ENCODE measurements at places on chromosomes 13 and 19. TPM values are rescaled to one million over a fixed set of nuclear protein-coding genes. Genes with fewer than 3 reads are reported as not detected.
A peak's percentile ranks its signal among the peaks of the same experiment; 100 is the strongest.

DNA sequence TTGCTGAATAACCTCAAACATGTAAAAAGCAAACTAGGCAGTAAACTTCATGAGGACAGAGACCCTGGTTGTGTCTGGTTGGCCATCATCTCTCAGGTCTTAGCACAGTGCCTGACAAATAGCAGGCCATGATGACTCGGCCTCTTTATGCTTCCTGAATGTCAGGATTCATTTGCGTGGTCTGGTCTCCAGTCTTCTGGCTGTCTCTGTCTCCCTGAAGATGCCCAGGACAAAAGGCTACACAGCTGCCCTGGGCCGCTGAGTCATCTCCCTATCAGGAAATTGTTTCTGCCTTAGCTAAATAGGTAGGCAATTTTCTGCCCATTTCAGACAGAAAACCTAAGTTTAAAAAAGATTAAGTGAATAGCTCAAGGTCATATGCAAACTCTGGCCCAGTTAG, 84.1 kb upstream of the FNDC3A start:
- DNase-seq: peak; percentile 48

- no peak for DNase-seq
These were observed 471.0 kb downstream of the TBC1D4 start for GRCh38 chr13:75010941-75011340.

DNA sequence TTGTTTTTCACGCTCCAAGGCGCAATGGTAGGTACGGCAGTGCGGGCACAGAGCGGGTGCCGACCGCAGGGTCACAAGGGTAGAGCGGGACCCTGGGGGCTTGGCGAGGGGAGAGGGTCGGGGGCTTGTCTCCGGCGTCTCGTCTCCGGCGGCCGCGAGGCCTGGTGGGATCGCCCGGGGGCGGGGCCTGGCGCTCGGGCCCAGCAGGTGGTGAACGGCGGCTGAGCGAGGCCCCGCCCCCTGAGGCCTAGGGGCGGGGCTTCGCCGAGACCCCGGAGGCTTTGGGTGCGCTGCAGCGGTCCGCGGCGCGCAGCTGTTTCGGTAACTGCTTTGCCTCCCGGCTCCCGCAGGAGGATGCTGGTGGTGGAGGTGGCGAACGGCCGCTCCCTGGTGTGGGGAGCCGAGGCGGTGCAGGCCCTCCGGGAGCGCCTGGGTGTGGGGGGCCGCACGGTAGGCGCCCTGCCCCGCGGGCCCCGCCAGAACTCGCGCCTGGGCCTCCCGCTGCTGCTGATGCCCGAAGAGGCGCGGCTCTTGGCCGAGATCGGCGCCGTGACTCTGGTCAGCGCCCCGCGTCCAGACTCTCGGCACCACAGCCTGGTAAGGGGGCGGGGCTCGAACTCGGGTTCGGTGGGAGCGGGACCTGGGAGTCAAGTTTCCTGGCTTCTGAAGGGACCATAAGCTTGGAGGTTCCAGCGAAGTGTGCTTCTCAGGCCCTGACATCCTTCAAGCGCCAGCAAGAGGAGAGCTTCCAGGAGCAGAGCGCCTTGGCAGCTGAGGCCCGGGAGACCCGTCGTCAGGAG, at the start of gene TSEN34:
Gene TSEN34 (plus strand): TSS at position 298 of the 800 bp plus-strand sequence. CDS start 57 bp downstream, at position 355.
- peak; percentile 59 for DNase-seq

PEAK3 gene
- not detected for total RNA-seq

DAND5 gene
- total RNA-seq: 0.25 TPM

- DNase-seq: no peak
These were observed 14.8 kb downstream of the KCTD12 start for GRCh38 chr13:76871432-76871831.

DKKL1 gene
- total RNA-seq: 1.0 TPM

GRCh38 chr13:43558939-43559338, 227.8 kb downstream of the ENOX1 start:
- DNase-seq: no peak

- DNase-seq: no peak
These were observed 49.6 kb upstream of the MED4 start for GRCh38 chr13:48144413-48145035.

DNA sequence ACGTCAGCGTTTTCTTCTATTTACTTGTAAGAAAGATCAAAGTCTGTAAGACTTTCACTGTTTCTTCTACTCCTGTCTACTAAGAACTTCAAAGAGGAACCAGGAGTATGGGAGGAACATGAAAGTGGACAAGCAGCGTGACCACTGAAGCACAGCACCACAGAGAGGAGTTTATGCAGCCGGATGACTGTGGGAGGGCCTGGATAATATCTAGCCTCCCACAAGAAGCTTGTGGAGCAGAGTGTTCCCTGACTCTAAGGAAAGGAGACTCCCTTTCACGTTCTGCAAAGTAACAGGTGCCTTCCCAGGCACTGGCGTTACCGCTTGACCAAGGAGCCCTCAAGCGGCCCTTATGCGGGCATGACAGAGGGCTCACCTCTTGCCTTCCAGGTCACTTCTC, 83.6 kb upstream of the PDCD5 start:
- DNase-seq: no peak

GRCh38 chr13:61728471-61728870, 312.8 kb upstream of the PCDH20 start:
- DNase-seq: no peak

DNA sequence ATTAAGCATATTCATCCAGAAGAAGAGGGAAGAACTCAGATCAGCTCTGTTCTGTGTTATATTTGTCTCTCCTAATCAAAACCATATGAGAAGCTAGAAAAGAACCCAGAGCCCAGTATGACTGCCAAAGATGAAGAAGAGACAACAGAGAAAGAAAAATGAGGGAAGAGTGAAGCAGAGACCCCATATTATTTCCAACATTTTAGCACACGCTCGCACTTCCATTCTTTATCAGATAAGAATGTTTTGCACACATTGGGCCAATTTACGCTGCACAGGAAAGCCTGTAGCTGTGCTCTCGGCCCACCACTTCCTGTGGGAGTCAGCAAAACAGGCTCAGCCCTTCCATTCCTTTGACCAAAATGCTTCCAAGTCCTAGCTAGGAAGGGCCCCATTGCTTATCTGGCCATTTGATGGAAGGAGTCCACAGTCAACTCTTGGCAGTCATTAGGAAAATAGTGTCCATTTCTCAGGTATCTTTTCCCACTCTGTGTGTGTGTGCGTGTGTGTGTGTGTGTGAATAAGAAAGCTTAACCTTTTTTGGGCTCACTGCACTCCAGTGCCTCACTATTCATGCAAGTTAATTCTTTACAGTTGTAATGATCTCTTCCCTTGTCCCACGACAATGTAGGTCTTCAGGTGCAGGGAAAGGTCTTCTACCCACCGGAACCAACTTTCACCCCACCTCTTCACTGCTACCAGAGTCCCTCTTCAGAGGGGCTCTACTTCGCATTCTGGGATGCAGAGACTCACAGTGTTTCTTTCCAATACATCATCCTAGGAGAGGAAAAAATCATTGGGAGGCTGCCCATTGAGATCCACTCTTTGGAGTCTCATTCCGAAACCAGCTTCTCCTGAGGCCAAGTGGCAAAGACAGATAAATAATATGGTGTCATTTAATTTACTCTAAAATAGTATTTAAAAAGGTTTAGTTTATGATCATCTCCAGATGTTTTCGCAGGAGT, 237.5 kb downstream of the COG6 start:
- no peak for DNase-seq

ZNF132 gene
- not detected for total RNA-seq

- DNase-seq: no peak
These were observed 6.4 kb upstream of the IPO5 start for GRCh38 chr13:97946951-97947588.

GRCh38 chr13:103730407-103730806, 664.2 kb upstream of the SLC10A2 start:
- DNase-seq: no peak

DNA sequence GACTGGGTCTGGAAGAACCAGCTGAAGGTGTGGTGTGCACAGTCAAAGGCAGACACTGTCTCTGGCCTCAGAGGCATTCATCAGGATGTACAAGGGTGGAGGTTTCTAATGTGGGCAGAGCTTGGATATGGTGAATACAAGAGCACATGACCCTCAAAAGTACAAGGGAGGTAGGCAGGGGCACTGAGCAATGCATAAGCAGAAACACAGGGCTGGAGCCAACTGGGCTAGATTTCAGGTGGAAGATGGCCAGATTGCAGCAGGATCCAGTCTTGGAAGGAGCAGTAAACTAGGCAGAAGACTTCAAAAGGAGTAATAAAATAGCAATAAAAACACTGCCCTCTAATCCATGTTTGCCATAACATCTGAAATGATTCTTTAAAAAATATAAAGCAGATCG, 417.1 kb downstream of the OLFM4 start:
- DNase-seq: no peak

DNA sequence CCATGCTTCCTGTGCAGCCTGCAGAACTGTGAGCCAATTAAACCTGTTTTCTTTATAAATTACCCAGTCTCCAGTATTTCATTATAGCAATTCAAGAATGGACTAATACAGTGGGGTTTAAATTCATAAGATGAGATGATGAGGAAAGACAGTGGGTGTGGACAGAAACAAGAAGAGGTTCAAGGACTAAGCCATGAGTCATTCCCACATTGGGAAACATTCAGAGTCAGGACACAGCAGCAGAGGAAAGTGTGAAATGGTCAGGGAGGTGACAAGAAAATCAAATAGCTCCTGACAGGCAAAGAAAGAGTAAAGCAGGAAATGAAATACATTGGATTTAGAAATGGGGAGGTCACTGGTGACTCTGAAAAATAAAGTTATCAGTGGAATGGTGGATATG, 9.1 kb downstream of the ZNF841 start:
- no peak for DNase-seq

DNA sequence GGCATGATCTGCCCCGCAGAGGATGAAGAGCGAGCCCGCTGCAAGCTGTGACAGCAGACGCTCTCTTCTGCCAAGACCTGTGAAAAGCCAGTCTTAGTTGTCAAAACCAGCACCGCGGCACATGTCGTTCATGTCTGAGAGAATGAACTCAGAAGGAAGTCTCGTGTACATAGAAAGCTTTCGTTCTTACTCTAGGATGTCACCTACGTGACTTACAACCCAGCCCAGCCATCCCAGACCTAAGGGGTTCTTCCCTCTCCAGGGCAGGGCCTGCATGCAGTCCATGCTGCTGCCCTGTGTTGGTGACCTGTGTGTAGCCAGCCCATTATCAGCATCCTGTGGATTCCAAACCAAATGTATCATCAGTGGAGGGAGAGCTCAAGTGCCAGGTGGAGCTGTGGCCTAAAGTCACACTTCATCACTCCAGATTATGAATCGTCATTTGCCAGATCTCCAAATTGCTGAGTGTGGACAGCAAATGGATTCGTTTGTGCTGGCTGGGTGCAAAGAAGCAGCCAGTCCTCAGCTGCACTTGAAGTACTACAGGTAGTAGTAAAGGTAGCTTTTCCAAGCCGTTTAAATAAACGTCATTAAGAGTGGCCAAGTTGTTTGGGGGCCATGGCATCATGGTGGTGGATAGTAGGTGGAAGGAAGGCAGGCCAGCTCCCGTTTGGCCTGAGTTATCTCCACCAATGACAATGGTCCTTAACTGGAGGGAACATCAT, 73.9 kb upstream of the GPR183 start:
- DNase-seq: no peak
